ENCODE measurements at places on chromosomes 1 and 21.

GRCh38 chr1:236489710-236490377, 33.9 kb upstream of the LGALS8 start:
- no peak for DNase-seq

DNA sequence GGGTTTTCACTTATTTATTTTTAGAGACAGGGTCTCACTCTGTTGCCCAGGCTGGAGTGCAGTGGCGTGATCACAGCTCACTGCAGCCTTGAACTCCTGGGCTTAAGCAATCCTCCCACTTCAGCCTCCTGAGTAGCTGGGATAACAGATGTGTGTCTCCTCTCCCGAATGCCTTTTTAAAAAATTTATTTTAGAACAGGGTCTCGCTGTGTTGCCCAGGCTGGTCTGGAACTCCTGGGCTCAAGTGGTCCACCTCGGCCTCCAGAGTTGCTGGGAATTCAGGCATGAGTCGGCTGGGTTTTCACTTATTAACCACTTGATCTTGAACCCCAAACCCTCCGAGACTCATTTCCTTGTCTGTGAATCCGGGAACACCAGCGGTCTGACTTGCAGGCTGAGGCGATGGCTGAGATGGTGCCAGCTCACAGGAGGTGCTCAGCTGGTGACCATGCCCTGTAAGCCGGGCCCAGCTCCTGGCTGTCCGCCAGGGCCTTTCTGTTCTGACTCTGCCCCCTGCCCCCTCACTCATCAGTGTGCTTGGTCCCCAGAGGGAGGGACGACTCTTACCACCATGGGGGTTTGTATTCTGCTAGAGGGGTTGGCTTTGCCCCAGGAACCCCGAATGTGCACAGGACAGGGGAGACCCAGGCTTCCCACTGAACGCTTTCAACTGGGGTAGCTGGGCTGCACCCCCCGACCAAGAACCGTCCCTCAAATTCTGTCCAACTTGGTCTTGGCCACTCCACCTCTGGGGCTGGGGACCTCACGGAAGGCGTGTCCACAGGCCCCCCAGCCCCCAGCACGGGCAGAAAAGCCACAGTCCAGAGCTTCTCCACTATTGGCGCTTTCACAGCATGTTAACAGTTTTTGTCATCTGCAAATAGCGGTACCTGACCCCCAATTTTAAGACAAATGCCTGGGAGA, 22.5 kb downstream of the MMEL1 start:
- DNase-seq = no peak

DNA sequence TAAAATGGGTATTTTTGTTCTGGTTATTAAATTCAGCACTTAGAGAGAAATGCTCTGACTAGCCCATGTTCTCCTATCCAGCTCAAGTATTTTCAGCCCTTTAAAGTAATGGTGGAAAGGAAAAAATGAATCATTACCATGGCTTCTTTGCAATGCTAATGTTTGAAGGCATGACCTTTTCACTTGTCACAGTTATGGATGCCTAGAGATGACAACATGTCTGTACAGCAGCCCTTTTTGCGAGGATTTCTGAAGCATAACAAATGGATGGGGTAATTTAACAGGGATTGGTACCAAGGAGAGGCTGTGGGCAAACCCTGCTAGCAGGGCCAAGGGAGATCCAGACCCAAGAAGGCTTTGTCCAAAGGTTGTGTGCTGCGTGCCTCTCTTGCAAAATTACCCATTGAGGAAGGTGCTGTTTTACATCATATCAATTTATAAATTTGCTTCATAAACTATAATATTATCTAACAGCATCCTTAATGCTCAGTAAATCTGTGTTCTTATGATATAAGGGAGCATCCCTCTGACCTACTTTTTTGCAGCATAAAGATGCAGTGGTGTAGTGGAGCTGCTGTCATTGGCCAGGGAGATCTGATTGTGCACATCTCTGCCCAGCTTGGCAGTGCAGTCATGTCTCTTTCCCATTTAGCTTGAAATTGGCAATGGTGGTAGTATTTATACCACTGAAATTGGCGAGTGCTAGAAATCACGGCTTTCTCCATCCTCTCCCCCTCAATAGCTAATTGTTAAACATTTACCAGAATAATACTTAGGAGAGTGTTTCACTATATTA, 327.1 kb downstream of the PCP4 start:
- no peak for DNase-seq

GRCh38 chr1:171081314-171081753, 9.4 kb upstream of the FMO3 start:
- DNase-seq = no peak

GRCh38 chr1:221672239-221672645, 69.6 kb downstream of the DUSP10 start:
- DNase-seq = no peak

DNA sequence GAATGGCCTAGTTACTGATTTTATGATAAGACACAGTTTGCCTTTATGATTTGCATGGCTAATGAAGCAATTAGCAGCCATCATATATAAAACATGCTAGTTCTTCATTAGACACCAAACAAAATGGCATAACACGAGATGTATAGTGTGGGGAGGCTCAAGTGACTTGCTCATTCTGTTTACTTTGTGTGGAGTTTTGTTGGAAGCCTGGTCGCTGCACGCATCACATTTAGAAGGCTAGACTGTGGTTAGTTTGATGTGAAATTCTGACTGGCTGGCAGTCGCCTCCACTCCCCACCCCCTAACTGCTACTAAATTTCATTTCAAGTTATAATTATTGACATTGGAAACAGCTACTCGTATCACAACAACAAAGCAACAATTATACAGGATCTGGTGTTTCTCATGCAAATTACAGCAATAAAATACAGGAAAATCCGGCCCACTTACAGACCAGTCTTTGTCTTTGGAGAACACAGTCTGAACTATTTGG, 356.1 kb downstream of the LMO4 start:
- no peak for DNase-seq

GRCh38 chr1:11448373-11449099, 30.4 kb upstream of the DISP3 start:
- DNase-seq = no peak

DNA sequence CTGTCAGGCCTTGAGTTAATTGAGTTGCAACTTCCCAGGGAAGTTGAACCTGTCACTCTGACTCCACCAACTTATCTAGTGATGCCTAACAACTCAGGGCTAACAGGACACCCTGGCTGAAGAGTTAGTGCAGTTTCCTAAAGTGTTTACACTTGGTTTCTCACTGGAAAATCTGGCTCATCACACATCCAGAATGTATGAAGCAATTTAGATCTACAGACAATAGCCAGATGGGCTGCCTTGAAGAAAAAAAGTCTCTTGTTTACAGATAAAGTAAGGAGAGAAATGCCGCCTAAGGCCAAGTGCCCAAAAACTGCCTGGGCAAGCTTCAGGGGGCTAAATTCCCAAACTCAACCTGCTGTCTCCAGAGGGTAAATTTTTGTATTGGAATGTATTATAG, 446.3 kb upstream of the NCAM2 start:
- DNase-seq = no peak

Measured in neural crest cell (in vitro differentiated cells).